ENCODE measurements at places on chromosomes 6 and 20.

DNA sequence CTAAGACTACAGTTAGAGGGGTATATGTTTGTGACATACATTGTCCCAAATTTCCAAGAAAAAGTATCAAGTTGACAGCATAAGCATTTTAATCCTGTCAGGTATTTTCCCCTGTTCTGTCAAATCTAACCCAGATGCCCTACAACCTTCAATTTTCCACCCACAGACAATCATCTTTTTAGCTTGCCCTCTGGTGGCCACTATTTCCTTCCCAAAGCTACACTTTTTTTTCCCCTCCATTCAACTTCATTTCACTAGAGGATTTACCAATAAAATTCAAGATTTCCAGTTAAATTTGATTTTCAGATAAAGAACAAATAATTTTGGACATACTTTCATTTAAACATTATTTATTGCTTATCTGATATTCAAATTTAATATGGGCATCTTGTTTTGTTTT, 286.6 kb downstream of the TENT5A start:
- no peak for DNase-seq

- no peak for DNase-seq
Observed at GRCh38 chr6:13544454-13545186, 29.8 kb upstream of the SIRT5 start.

DNA sequence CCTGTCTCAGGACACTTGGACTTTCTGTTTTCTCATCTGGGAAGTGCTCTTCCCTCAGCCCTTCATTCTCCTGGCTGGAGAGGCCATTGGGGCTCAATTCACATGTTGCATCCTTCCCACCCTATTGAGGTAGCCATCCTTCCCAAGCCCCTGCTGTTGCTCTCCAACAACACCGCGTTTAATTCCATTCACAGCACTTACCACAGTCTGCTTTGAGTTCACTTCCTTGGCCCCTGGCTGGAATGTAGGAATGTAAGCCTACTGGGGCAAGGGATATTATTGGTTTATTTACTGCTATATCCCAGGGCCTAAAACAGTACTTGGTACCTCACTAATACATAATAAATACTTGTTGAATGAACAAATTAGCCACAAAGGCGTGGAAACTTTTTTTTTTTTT, 6.7 kb upstream of the GFOD1 start:
- no peak for DNase-seq

DNA sequence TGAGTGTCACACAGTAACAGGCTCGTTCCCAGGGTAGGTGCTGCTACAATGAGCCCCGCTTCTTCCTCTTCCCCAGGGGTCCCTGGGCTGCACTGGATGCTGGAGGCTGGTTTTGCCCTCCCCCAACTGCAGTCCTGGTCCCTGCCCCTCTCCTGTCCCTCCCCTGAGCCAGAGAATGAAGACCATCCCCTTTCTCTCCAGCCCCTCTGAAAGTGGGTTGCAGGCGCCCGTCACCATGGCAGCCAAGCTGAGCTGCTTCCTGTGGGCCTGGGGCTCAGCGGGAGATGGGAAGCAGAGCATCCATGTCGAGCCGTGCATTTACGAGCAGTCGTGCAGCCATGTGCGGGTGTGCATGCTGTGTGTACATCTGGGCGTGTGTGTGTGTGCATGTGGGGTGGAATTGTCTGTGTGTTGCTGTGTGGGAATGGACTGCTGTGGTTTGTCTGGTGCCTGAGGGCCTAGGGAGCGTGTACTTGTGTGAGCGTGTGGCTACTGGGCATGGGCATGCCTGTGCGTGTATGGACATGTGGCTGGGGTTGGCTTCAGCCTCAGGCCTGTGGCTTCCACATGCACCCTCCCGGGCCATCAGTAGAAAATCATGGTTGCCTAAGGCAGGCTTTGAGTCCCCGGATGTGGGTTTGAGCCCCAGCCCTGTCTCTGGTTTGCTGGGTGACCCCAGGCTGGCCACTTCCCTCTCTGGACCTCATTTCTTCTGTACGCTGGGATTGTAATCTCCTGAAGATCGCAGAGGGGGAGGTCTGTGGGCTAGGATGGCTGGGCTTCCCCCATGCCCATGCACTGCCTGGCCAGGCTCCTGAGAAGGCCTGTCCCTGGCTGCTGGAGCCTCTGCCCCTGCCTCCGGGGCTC, 48.8 kb downstream of the SRC start:
- no peak for DNase-seq

- no peak for DNase-seq
Observed at GRCh38 chr20:49916146-49917002, 1.0 kb upstream of the SPATA2 start.

GRCh38 chr20:49446080-49446479, 36.4 kb downstream of the KCNB1 start:
- no peak for DNase-seq

DNA sequence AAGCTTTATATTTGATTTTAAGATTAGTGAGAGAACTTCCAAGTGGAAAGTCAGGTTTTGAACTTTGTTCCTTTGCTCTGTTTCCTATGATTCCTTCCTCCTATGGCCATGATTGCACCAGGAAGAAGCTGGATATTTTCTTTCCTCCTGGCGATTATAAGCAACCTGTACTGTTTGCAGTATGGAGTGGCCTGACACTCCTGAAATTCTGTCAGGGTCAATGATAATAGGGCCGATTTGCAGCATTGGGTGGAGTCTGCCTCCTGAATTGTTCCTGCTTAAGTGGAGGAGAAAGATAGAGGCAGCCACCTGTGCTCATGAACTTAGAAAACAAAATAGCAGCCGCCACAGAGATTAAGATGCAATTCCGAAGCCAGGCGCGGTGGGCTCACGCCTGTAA, 9.8 kb upstream of the FAM217A start:
- no peak for DNase-seq

DNA sequence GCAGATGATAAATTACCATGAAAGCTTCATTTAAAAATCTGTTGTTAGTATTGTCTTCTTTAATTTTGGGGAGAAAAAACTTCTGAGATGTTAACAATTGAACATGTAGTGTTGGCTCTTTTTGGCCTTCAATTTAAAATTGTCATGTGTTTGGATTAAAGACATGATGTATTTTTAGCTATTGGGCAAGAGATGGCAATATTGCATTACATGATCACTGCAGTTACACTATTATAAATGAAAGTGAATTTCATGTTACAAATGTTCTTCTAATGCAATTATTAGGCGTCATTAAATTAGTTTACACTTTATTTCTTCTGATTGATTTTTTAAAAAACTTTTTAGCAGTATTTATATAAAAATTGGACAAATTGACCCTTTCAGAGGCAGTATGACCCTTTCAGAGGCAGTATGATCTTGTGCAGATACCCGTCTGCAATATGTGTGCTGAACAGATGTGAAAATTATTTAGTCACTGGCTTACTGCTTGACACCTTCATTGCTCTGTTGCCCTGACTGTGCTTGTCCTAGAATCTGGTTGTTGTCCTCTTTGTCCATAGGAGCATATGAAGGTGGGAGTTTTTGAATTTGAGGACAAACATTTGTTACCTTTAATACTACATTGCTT, 25.8 kb downstream of the CDKAL1 start:
- DNase-seq = no peak

DNA sequence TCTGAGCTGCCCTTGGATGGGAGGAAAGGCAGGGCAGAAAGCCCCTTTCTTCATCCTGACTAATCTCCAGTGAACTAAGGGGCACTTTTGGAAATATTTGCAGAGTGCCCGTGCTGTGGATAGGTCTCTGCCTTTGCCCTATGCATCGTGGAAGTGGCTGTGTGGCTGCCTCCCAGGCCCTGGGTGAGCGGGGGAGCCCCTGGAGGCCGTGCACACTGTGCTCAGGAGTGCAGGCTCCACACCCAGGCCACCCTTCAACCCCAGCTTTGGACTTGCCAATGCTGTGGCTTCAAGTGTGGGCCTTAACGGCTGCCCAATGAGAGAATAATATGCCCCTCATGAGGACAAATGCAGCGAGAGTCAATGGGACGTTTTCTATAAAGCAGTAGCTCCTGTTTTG, 36.7 kb upstream of the ARMC2 start:
- DNase-seq = no peak
